ENCODE measurements at places on chromosomes 16 and 17. TPM values are rescaled to one million over a fixed set of nuclear protein-coding genes. Genes with fewer than 3 reads are reported as not detected.

TM4SF5 gene
- not detected for total RNA-seq

ZSCAN10 gene
- total RNA-seq, result not detected

TNS4 gene
- total RNA-seq, result not detected

KRTAP9-8 gene
- not detected for total RNA-seq

HSD17B1 gene
- total RNA-seq, result 2.3 TPM

FBXL20 gene
- total RNA-seq, result 21.4 TPM

SULT1A3 gene
- total RNA-seq, result 3.4 TPM

ABCC12 gene
- total RNA-seq, result not detected

KREMEN2 gene
- not detected for total RNA-seq

KRT32 gene
- not detected for total RNA-seq

NPIPB2 gene
- 6.2 TPM for total RNA-seq

HBQ1 gene
- total RNA-seq, result 0.44 TPM

CIBAR2 gene
- not detected for total RNA-seq

NPIPB9 gene
- 4.1 TPM for total RNA-seq

TP53TG3B gene
- total RNA-seq, result not detected

SLC22A31 gene
- total RNA-seq, result 0.25 TPM

SP2 gene
- total RNA-seq, result 0.37 TPM

TMC5 gene
- not detected for total RNA-seq

KRTAP4-9 gene
- 0.12 TPM for total RNA-seq

CIAO3 gene
- 35.2 TPM for total RNA-seq

PDILT gene
- total RNA-seq, result not detected

SYT17 gene
- total RNA-seq, result under 0.01 TPM

PRSS8 gene
- total RNA-seq, result not detected

VAT1L gene
- total RNA-seq, result 18.7 TPM

EFCAB5 gene
- 0.37 TPM for total RNA-seq

RNF227 gene
- total RNA-seq, result 2.5 TPM

TMEM220 gene
- total RNA-seq, result 3.4 TPM

XYLT1 gene
- 17.0 TPM for total RNA-seq

IRX3 gene
- 0.12 TPM for total RNA-seq

OR4D1 gene
- not detected for total RNA-seq

TMEM101 gene
- 104 TPM for total RNA-seq

C16orf46 gene
- 0.25 TPM for total RNA-seq

TMEM88 gene
- total RNA-seq, result 0.22 TPM

GPR179 gene
- total RNA-seq, result under 0.01 TPM
